ENCODE measurements at places on chromosomes 7 and 10.

DNA sequence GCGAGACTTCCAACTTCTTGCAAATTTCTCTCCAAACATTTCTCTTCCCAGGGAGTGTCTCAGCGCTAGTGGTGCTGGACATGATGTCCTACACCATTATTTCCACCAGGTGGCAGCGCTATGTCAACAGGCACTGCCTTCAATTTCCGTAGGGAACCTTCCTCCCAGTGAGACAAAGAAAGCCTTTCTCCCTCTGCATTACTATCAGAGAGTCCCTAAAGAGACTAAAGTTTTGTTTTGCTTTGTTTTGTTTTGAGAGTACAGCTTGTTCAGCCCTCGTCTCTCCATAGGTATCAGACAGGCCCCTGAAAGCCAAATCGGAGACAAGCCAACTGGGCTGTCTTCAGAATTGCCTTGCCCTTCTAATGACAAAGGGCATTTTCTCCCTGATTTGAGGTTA lies 44.2 kb upstream of the GGCT start:
- peak; percentile 96 for DNase-seq

- DNase-seq: peak; percentile 82
Measured at GRCh38 chr7:95723583-95724180, 48.7 kb upstream of the DYNC1I1 start.

DNA sequence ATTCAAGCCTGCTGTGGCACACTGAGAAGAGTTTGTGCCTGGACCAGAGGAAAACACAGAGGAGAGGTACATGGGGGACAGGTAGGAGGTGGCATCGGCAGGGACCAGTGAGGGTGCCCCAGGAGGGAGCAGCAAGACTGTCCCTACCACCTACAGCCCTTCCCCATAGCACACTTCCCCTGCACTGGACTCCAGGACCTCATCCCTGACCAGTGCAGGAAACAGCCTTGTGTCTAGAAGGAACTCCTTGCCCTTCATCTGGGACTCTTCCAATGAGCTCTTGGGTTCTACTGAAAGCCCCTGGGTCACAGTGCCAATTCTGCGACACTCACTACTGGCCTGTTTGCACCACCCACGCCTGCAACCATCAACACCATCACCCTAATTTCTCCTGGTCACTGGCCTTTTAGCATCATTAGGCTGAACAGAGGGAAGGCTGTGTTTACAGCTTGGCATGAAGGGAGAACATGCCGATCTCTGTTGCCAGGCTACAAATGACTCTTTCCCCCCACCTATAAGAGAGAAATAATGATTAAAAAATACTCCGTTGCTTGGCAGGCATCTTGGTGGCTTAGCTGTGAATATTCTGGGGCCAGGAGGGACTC lies 371.9 kb upstream of the ZMIZ1 start:
- DNase-seq: no peak

DNA sequence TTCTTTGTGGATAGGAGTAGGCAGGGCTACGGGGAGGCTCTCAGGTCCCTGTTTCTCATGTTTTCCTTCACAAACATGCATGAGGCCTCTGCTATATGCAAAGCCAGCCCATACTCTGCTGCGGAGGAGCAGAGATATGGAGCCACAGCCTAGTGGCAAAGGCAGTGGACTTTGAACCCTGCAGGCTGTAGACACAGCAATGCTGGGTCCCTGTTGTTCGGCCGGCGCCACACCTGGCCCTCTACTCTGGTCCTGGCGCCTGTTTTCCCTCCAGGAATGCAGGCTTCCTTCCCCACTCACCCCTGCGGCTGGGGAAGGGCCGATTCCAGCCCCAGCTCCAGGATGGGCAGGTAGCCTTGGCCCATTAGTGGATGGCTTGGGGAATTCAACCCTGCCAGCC lies 11.5 kb downstream of the CLRN3 start:
- no peak for DNase-seq

GRCh38 chr10:96995851-96996250 lies 163.8 kb downstream of the LCOR start:
- DNase-seq: peak; percentile 94

- DNase-seq: no peak
Measured at GRCh38 chr7:41834805-41835694, 132.2 kb upstream of the INHBA start.

GRCh38 chr7:139103057-139103815 lies 6.3 kb downstream of the ZC3HAV1 start:
- no peak for DNase-seq

GRCh38 chr10:78685466-78686103 lies 383.2 kb upstream of the ZMIZ1 start:
- peak; percentile 34 for DNase-seq

DNA sequence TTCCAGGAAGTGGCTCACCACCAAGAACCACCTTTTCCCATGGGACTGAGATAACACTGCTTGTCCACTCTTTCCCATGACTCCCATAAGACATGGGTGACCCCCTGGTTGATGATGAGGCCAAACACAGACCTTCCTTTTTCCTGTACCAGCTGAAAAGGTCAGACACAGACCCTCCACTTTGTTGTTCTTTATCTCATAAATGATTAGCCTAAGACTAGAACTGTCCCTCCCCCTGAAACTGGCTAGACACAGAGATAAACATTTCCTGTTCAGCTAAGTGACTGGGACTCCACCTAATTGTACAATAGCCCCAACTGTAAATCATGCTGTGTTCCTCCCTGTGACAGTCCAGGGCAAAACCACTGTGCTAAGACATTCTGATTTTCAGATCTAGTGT lies 8.2 kb upstream of the NRG3 start:
- peak; percentile 74 for DNase-seq

- no peak for DNase-seq
Measured at GRCh38 chr7:44615149-44615611, 8.8 kb downstream of the OGDH start.

- no peak for DNase-seq
Measured at GRCh38 chr7:150965273-150965830, 12.8 kb downstream of the KCNH2 start.

DNA sequence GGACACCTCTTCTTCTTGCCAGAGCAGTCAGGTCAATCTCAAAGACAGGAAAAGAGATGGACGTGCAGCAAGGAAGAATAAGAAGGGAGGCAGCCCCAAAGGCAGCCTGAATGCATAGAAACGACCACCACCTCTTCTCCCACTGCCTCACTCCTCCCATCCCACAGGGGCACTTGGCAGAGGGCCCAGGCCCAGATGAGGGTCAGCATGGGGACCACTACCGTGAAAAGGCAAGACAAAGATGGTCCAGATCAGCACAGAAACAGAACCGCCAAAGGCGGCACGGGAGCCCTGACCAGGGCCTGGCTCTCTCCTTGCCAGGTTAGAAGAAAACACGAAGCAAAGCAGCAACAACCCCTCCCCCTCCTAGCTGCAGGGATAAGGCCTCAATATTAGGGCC lies 1.9 kb upstream of the NDST2 start:
- DNase-seq: no peak

DNA sequence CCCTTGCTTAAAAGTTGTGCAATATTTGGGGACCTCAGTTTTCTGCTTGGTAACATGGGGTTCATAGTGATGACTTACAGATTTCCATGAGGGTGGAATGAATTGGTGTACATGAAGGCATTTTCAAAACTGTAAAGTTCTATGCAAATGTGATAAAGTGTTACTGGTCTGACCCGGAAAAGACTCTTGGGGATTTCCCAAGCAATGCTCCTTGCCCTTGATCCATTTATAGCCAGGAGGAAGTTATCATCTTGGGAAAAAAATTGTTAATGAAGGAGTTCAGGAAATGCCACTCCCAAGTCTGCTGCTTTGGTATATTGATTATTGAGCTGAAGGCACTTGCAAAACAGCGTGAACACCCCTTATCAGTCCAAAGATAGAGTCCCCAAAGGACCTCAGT lies 96.3 kb upstream of the ZPBP start:
- no peak for DNase-seq

DNA sequence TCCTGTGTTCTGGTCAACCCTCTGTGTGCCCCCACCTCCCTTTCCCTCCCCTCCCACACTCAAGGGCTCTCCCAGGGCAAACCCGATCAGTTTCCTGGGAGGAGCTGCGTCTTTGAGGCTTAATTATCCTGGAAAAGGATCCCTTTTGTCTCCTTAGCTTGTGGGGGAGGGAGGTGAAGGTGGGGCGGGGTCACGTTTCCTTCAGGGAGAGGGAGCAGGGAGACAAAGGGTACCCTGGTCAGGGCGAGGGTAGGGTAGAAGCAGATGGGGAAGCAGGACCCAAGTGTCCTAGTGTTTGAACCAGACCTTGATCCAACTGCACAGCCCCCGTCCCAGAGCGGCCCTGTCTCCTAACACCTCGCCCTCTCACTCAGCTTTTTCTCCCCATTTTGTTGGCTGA lies 90.1 kb downstream of the HIF1AN start:
- DNase-seq: peak; percentile 17

DNA sequence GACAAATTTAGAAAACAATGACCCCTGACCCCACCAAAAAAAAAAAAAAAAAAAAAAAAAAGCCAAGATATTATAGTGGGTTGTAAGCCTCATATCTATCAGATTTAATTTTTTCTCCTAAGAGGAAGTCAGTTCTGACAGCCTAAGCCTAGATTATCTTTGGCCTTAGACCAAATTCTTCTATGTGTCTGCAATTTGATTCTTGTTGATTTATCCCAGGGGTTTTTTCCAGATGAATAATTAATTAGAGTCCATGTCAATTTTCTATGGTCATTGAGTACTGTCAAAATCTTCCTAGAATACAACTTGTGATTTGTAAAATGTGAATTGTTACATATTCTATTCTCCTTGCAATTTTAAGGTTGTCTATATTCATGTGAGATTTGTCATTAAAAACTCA lies 151.6 kb upstream of the CACNA2D1 start:
- DNase-seq: no peak

GRCh38 chr10:73110345-73110849 lies at the start of gene NUDT13:
Gene NUDT13 (plus strand): TSS chr10:73110455. CDS start chr10:73114366, 3,911 bp downstream.
- DNase-seq: peak; percentile 68

GRCh38 chr7:34842782-34843181 lies 184.8 kb downstream of the NPSR1 start:
- DNase-seq: no peak

- no peak for DNase-seq
Measured at GRCh38 chr10:117257721-117258120, 16.8 kb downstream of the SLC18A2 start.

DNA sequence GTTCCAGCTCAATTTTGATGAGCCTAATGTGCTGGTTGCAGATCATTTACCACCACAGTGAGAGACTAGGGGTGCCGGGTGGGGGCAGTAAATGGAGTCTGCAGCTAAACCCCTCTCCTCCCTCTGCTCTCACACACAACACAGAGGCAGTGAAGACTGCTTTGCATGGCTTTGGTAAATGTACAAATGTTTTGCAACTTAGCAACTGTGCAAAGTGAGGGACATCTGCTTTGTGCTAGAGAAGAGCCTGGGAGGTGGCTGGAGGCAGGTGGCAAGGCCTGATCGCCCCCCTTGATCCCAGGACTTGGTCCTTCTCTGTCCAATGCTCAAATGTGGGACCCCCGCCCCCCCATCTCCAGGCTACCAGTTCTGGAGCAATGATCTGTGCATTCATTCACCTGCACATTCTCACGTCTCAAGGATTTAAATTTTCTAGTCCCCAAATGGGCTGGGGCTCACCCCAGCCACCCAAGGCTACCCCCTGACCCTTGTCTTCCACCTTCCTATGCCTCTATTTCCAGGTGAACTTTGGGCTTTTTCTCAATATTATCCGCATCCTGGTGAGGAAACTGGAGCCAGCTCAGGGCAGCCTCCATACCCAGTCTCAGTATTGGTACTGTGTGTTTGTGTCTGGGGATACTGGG lies 11.6 kb downstream of the GHRHR start:
- no peak for DNase-seq

- DNase-seq: no peak
Measured at GRCh38 chr7:37248396-37248861, 200.2 kb downstream of the ELMO1 start.

DNA sequence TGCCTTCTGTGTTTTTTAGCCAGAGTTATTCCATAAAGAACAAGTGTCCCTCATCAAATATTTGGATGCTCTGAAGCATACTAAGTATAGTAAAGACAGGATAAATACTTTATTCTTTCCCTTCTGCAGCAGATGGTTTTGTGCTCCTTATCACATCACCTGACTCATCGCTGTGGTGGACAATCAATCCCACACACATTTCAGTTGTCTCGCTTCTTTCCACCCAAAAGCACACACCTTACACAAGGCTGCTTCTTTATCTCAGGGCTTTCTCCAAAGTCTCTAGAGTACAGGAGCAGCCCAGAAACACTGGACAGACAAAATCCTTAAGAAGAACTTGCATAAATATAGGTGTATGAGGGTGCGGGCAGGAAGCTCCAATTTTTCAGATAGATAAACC lies 43.4 kb downstream of the IGF2BP3 start:
- DNase-seq: peak; percentile 13

GRCh38 chr7:95476072-95476847 lies 9.5 kb upstream of the ASB4 start:
- DNase-seq: no peak

DNA sequence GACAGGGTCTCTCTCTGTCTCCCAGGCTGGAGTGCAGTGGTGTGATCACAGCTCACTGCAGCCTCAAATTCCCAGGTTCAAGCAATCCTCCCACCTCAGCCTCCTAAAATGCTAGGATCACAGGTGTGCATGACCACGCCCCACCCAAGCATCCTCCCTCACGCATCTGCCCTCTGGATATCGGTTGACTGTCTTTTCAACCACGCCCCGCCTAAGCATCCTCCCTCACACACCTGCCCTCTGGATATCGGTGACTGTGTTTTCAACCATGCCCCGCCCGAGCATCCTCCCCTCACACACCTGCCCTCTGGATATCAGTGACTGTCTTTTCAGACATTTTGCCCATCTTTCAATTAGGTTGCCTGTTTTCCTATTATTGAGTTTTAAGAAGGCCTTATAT lies 140.5 kb downstream of the MAD1L1 start:
- no peak for DNase-seq

- no peak for DNase-seq
Measured at GRCh38 chr7:117072620-117073118, 119.4 kb downstream of the ST7 start.

- no peak for DNase-seq
Measured at GRCh38 chr7:43302211-43302711, 189.8 kb downstream of the HECW1 start.

DNA sequence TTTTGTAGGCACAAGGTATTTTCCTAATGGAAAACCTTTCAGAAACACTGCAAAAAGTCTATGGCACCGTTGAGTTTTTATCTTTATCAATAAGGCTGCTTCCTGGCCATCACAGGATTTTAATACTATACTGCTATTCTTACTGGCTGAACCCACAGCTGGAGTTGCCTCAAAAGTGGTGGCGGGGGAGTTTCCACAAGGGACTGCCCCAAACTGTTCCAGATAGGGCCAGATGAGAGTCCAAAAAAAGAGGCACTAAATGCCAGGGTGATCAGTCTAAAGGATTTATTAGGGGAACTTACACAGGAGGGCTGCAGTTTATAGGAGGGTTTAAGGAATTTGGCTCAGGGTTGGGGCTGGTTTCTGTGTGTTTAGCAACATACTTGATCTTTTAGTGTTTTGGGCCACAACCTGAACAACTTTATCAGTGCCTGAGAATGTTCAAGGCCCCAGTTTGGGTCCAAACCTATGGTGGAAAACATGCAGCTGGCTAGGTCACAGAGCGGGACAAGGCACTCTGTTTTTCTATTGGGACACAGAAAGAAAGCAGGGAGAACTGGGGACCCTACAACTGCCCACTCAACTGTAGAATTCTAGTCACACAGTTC lies 41.4 kb downstream of the STAM start:
- DNase-seq: no peak

- no peak for DNase-seq
Measured at GRCh38 chr7:138564365-138564764, 104.3 kb downstream of the TRIM24 start.

All from COLO829 (cell line).